Fibroblast of skin of left biceps (primary cell): ENCODE measurements at places on chromosomes 1 and 21.

DNA sequence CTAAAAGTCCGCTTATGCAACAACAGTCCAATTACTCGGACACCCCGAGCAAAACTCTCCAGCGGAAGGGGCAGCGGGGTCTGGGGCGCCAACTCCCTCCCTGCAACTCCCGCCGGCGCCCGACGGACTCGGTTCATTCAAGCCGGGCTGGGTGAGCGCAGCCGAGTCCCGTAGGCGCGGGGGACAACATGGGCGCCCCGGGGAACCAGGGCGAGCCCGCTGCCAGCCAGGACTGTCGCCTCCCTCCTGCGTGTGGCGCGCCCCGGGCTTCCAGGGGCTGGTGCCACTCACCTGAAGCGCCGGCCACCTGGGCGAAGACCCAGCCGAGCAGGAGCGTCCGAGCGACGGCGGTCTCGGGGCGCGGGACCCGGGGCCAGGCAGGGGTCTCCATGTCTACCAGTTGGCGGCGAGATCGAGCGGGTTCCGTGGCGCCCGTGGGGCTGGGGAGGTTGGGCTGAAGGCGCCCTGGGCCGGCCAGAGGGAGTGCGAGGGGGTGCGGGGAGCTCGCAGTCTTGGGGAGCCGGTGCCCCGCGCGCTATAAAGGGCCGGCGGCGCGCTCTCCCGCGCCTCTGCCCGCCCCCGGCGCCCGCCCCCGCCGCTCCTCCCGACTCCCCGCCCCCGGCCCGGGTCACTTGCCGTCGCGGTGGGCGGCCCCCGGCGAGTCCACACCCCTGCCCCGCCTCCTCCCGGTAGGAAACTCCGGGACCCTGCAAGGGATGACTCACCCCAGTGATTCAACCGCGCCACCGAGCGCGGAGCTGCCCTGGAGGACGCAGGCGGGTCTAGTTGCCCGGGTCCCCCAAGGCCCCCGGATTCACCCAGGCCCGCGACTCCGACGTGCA, at the start of gene F3:
F3 (minus strand) TSS at position 514 of the 842 bp plus-strand sequence; CDS start at position 391, 123 bp downstream.
- DNase-seq, result peak; percentile 59

GRCh38 chr1:171715813-171716251, 26.0 kb downstream of the VAMP4 start:
- DNase-seq, result no peak

DNA sequence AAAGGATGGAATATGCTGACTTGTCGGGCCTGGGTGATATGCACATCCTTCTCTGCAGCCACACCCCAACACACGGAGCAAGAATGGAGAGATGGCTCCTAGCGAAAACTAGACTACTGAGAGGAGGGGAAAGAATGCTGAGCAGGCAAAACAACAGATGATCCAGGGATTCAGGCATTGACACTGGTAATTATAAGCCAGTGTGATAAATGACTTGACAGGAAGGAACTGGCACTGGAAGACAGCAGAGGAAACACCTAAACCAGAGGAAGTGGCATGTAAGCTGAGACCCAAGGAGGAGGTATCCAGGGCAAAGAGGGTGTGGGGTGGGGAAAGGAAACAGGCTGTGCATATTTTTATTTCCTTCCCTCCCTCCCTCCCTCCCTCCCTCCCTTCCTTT, 31.7 kb upstream of the KHDRBS1 start:
- DNase-seq, result no peak

- DNase-seq, result no peak
These were observed 110.1 kb upstream of the ARHGEF16 start for GRCh38 chr1:3344395-3344794.

- peak; percentile 60 for DNase-seq
These were observed 123.9 kb downstream of the CYYR1 start for GRCh38 chr21:26449161-26449560.

GRCh38 chr1:107807855-107808254, 157.1 kb downstream of the VAV3 start:
- DNase-seq, result no peak

DNA sequence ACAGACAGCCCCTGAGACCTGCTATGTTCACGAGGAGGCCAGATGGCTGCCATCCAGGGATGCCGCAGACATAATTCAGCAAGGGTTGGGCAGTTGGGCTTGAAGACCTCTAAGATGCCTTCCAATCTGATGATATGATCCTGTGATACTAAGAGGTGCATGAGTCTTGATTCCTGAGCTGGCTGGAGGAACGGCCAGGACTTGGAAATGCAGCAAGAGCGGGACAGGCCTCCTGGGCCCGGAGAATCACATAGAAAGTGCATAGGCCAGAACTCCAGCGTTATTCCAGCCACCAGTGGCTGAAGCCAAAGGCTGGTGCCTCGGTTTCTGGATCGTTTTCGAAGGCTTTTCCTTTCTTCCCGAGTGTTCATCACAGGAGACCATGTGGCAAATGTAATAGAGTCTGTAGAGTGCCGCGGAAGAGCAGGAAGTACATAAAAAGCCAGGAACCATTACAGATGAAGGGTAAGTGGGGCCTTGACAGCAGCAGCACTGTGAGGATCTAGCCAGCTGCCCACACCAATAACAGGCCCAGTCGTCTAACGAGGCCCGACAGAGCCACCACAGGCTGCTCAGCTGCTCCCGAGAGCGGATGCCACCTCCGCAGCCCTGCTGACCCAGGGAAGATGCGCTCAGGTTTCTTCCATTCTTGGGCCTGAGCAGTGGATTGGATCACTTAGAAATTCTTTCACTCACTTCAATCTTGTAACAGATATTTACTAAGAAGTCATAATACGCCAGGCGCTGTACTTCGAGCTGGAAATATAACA, 14.0 kb upstream of the LHX4 start:
- DNase-seq, result no peak

GRCh38 chr1:31592132-31592531, 15.8 kb downstream of the TINAGL1 start:
- no peak for DNase-seq

DNA sequence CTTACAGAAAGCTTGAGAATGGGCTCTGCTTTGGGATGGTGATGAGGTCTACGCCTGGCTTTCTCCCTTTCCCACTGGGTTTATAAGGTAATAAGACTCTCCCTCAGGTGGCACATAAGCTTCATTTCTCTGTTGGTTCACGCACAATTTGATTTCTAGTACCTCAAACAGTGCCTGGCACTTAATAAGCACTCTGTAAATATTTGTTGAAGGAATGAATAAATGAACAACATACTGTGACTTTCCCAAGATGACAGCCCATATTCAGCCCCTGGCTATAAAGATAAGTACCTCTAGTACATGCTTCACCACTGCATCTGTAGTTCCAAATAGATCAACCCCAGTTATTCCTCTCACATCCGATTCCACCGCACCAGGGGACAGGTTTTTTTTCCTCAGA, 17.8 kb downstream of the COPA start:
- no peak for DNase-seq

GRCh38 chr1:98147280-98147679, 226.4 kb upstream of the DPYD start:
- no peak for DNase-seq

- no peak for DNase-seq
These were observed 123.6 kb downstream of the DSCAM start for GRCh38 chr21:40723317-40723716.

GRCh38 chr1:182589520-182589919, 464 bp upstream of the RNASEL start:
- no peak for DNase-seq

DNA sequence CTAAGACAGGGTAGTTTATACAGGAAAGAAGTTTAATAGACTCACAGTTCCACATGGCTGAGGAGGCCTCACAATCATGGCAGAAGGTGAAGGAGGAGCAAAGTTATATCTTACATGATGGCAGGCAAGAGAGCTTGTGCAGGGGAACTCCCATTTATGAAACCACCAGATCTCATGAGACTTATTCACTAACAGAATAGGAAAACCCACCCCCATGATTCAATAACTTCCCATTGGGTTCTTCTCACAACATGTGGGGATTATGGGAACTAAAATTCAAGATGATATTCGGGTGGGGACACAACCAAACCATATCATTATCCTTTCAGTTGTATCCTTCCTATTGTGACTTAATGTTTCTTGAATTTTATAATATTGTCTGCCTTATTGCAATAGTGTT, 13.4 kb upstream of the DDAH1 start:
- DNase-seq, result no peak

GRCh38 chr21:46322351-46323226, 1.1 kb downstream of the C21orf58 start:
- DNase-seq, result no peak

GRCh38 chr1:26321315-26322041, 3.7 kb downstream of the CD52 start:
- peak; percentile 42 for DNase-seq

GRCh38 chr1:6962996-6963911, 178.0 kb downstream of the CAMTA1 start:
- no peak for DNase-seq

GRCh38 chr1:71862756-71863155, 419.6 kb downstream of the NEGR1 start:
- no peak for DNase-seq

GRCh38 chr1:12174924-12175810, 8.4 kb downstream of the TNFRSF1B start:
- DNase-seq, result no peak

DNA sequence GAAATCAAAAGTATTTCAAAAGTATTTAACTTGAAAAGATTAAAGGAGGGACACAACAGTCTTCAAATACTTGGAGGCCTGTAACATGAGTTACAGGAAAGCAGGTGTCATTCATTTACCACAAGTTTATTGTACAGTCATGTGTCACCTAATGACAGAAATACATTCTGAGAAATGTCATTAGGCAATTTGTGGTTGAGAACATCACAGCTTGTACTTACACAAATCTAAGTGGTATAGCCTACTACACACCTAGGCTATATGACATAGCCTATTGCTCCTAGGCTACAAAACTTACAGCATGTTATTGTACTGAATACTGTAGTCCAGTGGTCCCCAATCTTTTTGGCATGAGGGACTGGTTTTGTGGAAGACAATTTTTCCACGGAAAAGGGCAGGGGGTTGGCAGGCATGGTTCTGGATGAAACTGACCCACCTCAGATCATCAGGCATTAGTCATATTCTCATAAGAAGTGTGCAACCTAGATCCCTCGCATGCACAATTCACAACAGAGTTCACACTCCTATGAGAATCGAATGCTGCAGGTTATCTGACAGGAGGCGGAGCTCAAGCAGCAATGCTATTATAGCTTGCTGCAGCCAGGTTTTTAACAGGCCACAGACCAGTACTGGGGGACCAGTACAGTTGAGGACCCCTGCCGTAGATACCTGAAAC, 25.0 kb upstream of the PHTF1 start:
- no peak for DNase-seq

GRCh38 chr1:44014365-44015104, 16.7 kb downstream of the SLC6A9 start:
- DNase-seq, result no peak

- DNase-seq, result no peak
These were observed 100.9 kb downstream of the DDX20 start for GRCh38 chr1:111856411-111857185.

GRCh38 chr1:150561974-150562445, 12.8 kb downstream of the ADAMTSL4 start:
- peak; percentile 83 for DNase-seq

GRCh38 chr1:56799605-56800400, 19.4 kb downstream of the FYB2 start:
- DNase-seq, result no peak

GRCh38 chr1:50930193-50930592, 29.9 kb downstream of the FAF1 start:
- DNase-seq, result no peak

DNA sequence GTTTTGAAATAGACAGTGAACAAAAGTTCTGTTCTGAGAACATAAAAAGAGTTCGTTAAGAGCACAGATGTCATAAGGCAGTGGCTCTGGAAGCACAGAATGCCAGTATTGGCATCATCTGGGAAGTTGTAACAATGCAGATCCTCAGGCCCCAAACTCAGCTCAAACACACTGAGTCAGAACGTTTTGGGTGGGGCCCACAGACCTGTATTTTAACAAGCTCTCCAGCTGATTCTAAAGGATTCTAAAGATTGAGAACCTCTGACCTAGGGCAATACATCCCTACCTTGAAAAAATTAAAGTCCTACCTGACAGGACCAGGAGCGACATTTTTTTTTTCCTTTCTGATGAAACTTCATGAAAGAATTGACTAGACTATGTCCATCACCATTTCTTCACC, 13.2 kb downstream of the ARHGEF11 start:
- no peak for DNase-seq
